Astrocyte of the hippocampus (primary cell): ENCODE measurements at places on chromosomes 1 and 21.

GRCh38 chr21:19807201-19807600 lies 1191.0 kb upstream of the NCAM2 start:
- no peak for DNase-seq

DNA sequence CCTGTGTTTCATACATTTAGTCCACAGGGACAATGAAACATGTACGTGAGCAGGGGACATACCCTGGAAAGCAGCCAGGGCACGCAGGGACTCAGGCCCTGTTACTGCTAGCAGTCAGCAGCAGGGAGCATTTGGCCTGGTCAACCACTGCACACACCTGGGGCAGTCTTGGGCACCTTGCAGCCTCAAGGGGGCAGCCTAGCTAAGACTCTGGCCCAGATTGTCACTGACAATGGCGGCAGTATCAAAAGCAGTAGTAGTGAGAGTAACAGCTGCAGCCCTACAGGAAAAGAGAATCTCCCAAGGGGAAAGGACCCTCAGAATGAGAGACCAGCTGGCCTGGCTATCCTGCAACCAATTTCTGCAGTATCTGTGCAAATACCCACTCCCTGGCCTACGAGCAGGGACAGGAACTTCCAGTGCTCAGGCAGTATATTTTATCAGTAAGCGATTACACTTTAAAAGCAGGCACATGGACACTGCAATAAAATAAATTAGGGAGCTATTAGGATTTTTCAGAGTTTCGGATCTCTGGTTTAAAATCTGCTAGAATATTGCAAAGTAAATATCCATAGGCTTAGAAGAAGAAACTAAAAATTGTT lies 475.6 kb downstream of the LTN1 start:
- DNase-seq: peak; percentile 68

DNA sequence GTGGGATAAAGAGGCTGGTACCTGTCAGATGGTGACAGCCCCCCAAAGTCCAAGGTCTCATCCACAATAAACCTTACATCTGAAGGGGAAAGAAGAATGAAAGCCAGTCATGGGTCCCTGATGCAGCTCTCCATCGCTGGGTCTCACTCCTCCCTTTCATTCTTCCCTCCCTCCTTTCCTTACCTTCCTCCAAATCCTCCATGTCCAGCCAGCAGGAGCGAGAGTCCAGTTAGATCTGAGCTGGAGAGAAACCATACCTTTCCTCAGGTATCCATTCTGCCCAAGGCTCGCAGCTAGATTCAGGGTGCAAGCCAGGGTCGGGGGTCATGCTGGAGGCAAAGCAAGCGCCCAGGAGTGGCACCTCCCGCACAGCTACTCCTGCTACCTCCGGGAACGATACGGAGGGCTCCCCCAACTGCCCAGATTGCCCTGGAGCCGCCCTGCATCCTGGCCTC lies 421 bp downstream of the PSRC1 start:
- no peak for DNase-seq

GRCh38 chr1:91806181-91806768 lies 79.7 kb downstream of the TGFBR3 start:
- no peak for DNase-seq

- no peak for DNase-seq
Observed at GRCh38 chr1:115980156-115980555, 3.8 kb downstream of the SLC22A15 start.

DNA sequence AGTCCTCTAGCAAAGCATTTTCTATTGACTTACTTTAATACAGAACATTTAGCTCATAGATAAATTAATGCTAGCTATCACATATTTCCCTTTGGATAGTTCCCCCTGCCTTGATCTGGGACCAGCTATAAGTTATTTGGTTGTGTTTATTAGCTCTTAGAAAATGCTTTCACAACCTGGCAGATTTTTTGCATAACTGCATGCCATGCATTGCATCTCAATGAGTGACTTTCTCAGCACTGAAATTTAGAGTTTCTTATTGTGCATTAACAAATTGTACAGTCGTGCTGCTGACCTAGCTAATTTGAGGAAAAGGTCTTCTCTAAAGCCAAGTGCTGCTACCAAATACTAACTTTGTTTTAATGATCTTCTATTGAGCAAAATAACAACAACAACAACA lies 164.8 kb downstream of the PLPPR5 start:
- DNase-seq: peak; percentile 39

DNA sequence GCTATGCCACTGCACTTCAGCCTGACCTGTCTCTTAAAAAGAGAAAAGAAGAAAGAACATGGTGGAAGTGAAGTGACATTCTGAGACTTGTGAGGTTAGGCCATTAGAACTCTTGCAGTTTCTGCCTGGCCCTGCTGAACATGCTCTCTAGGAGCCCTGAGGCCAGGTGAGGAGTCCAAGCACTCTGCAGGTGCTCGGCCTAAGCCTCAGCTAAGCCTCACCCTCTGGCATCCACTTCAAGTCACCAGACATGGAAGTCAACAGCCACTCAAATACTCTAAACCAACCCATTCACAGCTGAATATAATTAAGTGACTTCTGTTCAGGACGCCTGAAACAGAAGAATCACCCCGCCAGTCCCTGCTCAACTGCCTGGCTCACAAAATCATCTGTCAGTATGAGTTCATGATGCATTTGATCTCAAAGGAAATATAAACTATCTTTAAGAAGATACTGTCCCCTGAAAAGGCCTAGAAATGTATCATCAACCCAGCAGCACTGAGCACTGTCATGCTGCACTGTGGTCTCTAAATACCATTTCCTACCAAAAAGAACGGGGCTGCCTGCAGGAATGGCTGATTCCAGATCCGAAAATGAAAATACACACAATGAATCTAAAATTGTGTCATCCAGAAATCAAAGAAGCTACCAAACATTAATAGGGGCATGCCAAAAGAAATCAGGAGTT lies 118.8 kb downstream of the PSMG1 start:
- DNase-seq: no peak

- no peak for DNase-seq
Observed at GRCh38 chr21:27369978-27370571, 403.2 kb upstream of the ADAMTS5 start.

- DNase-seq: no peak
Observed at GRCh38 chr1:39050001-39050400, 23.9 kb downstream of the NDUFS5 start.

GRCh38 chr1:44929531-44929930 lies 56.9 kb downstream of the EIF2B3 start:
- DNase-seq: peak; percentile 42

DNA sequence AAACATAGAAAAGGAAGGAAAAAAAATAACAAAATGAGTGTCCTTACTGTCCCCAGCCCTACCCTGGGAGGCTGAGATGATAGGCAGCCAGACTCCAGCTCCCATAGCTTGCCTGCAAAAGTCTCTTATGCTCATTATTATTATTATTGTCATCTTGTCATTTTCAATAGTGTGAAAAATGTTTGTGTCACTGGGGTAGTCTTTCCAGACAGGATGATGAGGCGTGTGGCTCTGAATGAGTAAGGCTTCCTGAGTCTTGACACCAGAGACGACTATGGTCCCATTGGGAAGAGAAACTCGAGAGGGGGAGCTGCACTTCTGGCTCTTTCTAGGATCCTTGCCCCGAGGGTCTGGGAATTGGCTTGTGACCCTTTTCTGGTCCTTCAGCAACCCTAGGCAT lies 1.1 kb upstream of the CYB561D1 start:
- no peak for DNase-seq

- no peak for DNase-seq
Observed at GRCh38 chr1:204286831-204287421, 72.8 kb downstream of the PLEKHA6 start.

- DNase-seq: no peak
Observed at GRCh38 chr1:242468784-242469183, 55.7 kb downstream of the PLD5 start.

- DNase-seq: no peak
Observed at GRCh38 chr1:56787330-56787729, 31.9 kb downstream of the FYB2 start.

DNA sequence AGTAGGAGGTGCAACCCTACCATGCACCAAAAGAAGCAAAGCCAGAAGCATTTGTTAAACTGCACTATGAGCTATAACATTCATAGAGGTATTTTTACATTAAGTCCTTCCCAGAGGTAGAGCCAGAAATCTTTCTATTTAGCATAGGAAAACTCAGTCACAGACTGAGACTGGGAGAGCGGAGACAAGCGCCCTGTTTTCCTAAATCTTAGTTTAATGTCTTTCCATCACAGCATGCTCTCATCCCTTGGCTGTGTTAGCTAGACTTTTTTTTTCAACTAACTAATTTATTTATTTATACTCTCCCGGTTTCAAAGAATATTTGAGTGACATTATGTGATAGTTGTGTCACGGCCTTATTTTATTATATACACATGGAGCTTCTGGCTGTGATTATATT lies 304.1 kb downstream of the LMX1A start:
- DNase-seq: no peak

GRCh38 chr1:8516278-8516777 lies 198.4 kb downstream of the SLC45A1 start:
- no peak for DNase-seq

GRCh38 chr1:61058483-61059245 lies 23.7 kb upstream of the NFIA start:
- DNase-seq: no peak

DNA sequence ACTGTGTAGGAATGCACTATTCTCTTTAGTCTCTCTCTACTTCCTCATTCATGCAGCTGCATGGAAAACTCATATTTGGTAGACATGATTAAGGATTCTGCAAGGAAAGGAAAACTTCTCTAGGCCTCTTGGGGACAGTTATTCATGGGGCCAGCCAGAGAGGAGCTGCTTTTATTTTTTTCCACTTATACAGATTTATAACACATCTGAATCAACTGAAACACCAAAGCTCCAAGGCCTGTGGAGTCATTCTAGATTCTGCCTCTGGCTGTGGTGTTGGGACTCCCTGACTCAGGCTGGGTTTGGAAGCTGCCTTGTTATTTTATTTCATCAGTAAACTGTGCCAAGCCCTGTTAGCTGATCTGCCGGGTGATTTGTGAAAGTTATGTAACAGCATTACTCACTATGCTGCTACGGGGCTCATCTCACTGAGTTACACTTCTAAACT lies 83.9 kb upstream of the EDEM3 start:
- peak; percentile 82 for DNase-seq
